ENCODE measurements at places on chromosomes 7 and 10. TPM values are rescaled to one million over a fixed set of nuclear protein-coding genes. Genes with fewer than 3 reads are reported as not detected.

DNA sequence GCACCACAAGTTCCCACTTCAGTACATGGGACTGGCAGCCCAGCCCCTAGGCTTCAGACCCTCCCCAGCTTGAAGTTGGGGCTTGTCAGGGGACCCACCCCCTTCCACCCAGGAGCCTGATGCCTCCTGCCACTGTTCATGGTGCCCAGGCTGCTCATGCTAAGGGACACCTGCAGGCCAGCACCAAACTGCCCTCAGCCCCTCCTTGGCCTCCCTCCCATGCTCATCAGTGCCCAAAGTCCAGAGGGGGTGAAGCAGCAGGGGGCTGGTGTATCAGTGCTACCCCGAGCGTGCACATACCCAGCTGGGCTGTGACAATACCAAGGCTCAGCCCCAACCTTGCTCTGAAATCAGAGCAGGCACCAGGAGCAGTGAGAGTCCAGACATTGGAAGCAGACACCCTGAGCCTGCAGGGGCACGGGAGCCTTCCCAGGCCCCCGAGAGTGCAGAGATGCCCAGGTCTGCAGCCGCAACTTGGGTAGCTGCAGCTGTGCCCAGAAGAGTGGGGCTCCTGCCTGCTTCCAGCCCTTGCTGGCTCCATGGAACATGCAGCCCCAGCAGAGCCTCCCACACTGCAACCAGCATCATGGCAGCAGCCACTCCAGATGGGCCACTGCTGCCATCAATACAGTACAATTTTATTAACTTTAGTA, 79.0 kb downstream of the MTERF1 start:
- no peak for DNase-seq

DNA sequence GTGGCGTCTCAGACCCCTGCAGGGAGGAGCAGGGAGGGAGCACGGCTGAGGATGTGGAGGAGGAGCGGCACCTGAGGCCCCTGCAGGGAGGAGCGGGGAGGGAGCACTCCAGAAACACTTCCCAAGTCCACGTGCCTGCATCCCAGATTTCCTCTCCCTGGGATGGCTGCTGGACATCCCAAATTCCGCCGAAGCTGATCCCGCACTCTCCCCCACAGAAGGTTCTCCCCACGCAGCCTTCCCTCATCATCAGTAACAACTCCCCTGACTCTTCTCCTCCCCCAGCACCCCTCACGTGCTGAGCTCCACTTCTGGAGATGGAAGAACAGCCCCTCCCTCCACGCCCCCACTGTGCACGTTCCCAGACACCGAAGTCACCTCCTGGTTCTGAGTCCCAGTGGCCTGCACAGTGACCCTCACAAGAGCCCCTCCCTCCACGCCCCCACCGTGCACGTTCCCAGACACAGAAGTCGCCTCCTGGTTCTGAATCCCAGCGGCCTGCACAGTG, 17.8 kb upstream of the FOXL3 start:
- no peak for DNase-seq

The AGBL3 gene
- 3.5 TPM for total RNA-seq

- no peak for DNase-seq
Observed at GRCh38 chr7:95001815-95002561, 94.6 kb downstream of the PPP1R9A start.

The AKR1C8 gene
- 0.46 TPM for total RNA-seq

- no peak for DNase-seq
Observed at GRCh38 chr7:81491573-81491972, 278.3 kb downstream of the HGF start.

DNA sequence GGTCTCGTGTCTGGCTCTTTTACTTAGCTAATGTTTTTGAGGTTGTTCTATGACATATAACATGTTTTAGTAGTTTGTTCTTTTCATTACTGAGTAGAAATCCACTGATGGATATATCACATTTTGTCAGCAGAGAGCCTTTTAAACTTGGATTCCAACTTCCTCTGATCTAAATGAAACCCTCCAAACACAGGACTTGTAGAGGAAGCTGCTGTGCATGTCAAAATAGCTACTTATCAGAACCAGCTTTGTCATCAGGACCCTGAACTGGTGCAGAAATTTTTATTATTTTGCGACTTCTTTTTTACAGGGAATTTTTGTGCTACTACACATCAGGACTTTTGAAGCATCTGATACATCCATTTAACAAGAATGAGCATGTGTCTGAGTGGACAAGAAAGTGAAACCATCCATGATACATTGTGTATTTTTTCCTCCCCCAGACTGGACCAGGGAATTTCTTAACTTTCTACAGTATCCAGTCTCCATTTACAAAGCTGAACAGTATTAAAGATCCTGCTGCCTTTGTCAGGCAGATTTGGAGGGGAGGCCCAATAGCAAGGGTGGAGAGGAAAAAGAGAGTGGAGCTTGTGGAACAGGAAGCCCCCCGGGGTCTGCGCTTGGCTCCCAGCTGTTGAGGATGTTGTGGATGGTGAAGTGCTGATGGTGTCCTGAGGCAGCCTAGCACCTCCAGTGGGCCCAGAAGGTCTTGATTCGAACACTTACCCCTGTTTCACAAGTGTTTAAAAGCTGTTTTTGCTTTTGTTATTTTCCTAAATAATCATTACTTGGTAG, 29.3 kb upstream of the MTPAP start:
- no peak for DNase-seq

DNA sequence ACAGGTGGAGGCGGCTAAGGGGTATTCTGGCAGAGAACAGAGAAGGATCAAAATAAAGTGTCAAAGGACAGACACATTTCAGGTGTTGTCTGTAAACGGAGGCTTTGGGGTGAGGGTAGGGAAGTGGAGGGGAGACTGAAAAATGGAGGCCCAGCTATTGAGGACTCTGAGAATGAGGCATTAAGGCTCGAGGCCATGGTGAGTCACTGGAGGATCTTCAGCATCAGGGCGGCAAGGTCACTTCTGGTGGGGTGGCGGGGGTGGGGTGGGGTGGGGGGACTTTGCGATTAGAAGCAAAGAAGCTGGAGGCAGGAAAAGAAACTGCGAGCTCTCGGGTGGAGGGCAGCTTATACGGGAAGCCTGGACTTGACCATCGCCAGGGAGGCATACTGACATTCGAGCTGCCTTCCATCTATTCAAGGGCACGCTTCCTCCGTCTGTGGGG, 58.4 kb upstream of the PCGF5 start:
- no peak for DNase-seq

DNA sequence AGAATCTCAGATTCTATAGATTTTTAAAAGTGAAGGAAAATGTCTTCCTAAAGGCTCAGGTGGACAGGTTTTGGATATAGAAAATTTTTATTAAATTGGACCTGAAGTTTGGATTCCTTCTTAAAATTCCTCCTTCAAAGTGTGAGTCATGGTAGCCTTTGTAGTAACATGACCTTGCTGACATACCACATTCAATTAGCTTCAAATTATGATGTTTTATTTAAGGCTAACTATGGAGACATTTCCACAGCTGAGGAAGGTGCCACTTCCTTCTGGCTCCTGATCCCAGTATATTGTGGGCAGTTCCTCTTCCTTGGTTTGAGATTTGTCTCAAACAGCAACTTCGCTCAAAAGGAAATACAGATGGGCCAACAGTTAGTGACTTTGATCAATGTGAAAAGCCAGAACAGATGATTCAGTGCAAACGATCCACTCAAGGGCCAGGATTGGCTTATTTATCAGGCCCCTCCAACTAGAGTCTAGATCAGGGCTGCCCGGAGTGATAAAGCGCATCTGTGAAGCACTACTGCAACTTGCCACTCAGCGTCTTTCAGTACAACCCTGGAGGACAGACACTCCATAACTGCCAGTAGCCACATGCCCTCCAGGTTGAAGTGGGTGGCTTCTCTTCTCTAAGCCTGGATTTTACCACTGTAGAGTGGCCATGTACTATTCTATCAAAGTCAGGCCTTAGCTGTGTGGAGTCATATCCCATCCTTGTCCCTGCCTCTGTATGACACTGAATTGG, 573.5 kb downstream of the KIF20B start:
- no peak for DNase-seq

GRCh38 chr10:17802976-17803375, 6.2 kb upstream of the MRC1 start:
- DNase-seq: no peak

DNA sequence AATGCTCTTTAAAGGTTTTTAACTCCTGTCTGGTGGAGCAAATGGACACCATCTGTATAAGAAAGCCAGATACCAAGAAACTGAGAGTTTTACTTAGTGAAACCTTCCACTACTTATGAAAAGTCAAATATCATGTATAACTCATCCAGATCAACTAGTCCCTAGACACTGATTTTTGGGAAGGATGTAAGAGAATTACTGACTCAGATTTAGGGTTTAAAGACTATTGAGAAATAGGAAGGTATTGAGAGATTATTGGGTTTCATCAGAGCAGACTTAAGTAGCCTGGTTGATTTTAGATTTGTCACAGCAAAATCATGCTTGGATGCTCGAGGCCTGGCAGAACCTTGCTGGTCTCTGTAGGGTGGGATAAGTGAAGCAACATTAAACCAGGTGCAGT, 3.1 kb downstream of the CSTF2T start:
- DNase-seq: no peak

DNA sequence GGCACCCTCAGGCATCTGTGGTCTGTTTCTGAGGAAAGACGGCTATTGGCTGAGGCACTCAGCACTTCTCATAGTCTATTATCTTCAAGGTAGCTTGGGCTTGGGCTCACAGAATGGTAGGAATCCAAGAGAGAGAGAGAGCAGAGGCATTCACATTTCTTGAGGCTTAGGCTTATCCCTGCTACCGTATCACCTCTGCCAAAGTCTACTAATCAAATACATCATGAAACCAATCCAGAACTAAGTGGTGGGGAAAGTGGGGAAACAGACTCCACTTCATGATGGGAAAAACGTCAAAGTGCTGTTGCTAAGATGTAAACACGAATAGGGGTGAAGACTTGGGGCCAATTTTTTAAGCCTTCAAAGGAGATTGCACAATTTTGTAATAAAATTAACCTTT, 271.1 kb upstream of the SEMA3D start:
- DNase-seq: no peak

The TRIM73 gene
- total RNA-seq: 27.9 TPM

The EBLN1 gene
- total RNA-seq: not detected

GRCh38 chr7:25359471-25360059, 131.3 kb upstream of the NPVF start:
- no peak for DNase-seq

The BLNK gene
- total RNA-seq: 1.4 TPM

The KAT6B gene
- 48.5 TPM for total RNA-seq

All from T-cell (primary cell).